HS-27A (cell line): ENCODE measurements at places on chromosomes 11 and 22.

GRCh38 chr11:32838505-32839274 lies 9.0 kb downstream of the PRRG4 start:
- no peak for DNase-seq

DNA sequence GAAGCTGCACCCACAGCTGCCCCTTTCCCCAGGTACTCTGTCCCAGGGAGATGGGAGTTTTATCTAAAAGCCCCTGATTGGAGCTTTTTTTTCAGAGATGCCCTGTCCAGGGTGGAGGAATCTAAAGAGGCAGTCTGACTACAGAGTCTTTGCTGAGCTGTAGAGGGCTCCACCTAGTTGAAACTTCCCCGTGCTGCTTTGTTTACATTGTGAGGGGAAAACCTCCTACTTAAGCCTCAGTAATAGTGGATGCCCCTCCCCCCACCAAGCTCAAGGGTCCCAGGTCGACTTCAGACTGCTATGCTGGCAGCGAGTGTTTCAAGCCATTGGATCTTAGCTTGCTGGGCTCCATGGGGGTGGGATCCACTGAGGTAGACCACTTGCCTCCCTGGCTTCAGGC lies 470.1 kb upstream of the LARGE1 start:
- DNase-seq, result no peak

DNA sequence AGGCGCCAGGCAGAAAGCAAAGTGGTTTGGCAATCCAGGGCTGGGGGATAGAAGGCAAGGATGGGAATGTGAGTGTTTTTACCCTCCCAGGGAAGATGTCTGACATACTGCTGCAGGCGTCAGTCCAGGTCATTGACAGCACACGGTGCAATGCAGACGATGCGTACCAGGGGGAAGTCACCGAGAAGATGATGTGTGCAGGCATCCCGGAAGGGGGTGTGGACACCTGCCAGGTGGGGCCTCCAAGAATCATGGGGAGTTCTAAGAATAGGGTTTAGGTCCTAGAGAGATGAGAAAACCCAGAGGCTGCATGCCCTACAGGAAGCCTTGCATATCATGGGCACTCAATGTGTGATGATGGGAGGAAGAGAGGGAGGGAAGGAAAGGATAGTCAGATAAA lies 28.3 kb upstream of the SMIM35 start:
- no peak for DNase-seq

- DNase-seq, result no peak
Observed at GRCh38 chr11:12237381-12237784, 127.0 kb downstream of the MICAL2 start.

DNA sequence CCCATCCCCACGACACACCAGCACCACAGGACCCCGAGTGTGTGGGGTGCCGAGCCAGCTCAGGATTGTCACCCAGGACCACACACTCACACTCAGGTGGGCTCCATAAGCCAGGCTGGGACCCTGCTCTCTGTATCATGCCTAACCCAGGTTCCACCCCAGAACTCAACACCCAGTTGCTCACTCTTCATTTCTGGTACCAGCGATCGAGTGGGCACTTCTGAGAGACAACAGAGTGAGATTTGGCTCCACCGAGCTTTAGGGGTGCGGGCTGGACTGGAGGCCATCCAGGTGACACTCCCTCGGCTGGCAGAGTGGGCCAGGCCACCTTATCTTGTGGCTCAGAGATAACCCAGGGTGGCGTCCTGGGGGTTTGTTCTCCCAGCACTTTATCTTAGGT lies 1323.8 kb downstream of the BRD1 start:
- DNase-seq, result no peak

GRCh38 chr11:132621976-132622580 lies 910.2 kb downstream of the OPCML start:
- DNase-seq, result no peak

GRCh38 chr11:31987118-31988005 lies 103.5 kb upstream of the RCN1 start:
- DNase-seq, result no peak

DNA sequence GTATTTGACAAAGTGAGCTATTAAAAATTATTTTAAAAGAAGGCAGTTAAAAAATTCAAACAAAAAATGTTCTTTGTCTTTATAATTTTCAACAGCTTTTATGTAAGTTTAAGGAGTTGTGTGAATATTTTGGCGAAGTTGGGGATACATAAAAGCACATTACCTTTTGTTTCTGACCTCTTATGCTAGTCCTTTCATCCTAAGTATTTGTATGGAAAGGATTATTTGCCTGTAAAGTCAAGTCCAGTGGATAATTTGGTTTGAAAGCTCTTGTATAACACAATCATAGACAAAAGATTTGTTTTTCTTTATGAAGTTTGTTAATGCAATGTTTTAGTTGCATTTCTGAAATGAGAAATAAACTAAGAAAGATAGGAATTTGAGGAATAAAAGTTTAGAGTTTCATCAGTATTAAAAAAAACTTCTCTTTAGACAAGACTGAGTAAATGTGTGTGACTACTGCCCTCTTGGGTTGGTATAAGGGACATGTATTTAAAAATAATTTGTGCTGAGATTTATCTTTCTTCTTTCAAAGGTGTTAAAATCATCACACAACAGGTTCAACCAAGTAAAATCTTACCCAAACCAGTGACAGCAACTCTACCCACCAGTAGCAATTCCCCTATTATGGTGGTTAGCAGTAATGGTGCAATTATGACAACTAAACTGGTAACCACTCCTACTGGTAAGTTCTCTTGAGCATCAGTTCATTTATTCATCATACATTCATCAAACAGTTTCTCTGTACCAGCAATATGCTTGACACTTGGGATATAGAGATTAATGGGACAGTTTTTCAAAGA lies 68.2 kb downstream of the EMSY start:
- no peak for DNase-seq

GRCh38 chr11:85750646-85751045 lies 60.3 kb downstream of the SYTL2 start:
- DNase-seq, result no peak

DNA sequence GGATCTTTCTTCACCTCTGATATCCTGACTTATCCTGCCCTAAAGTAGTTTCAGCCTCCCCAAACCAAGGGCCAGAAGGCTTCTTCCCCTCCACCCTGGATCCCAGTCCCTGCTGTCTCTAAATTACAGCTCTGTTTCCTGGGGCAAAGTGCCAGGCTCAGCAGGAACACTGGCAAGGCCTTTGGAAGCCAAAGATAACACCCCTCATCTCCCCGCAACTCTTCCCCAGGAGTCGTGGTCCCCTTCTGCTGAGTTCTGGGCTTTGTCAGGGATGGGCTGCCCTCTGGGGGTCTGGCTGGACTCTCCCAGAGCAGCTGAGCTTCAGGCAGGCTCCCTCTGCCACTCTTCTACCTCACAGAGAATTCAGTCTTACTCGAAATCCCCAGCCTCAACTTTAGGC lies 53.8 kb upstream of the AMPD3 start:
- DNase-seq, result no peak

DNA sequence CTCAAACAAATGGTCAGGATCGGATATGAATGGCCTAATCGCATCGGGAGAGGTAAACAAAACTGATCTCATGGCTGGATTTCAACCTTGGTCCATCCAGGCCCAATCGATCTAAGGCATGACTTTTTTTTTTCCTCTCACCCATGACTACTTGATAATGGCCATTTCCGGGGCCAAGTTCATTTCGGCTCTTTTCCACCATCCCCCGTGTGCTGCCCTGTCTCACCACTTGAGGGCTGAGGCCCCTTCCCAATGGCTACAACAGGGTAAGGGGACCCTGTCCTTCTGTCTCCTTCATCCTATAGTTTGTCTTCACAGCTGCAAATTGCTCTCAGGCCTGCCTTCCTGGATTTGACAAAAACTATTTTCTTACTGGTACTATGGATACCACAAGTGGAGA lies 26.7 kb downstream of the GRAP2 start:
- DNase-seq, result no peak

DNA sequence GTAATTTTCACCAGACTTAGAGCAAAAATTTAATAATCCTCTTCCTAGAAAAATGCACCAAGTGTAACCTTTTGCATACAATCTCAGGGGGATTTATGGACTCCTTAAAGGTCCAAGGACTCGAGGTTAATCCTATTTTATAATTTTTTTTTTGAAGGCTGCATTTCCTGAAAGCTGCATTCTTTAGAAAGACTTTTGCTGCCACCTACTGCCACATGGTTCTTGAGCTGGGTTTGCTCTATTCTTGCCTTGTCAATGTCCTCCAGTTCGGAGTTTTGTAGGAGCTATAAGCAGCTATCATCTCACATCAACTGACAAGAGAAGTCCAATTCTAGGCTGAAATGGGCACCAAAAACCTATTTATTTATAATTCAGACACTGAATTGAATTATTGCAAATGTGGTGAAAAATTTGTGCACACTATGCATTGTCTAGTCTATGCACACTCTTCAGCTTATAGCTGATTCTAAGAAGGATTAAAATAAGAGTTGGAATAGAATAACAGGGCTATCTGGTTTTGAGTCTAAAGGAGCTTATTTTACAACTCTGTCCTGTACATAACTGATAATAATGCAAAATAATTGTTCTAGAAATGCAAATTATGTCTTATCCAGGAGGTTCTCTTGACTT lies 31.3 kb downstream of the TRAF6 start:
- no peak for DNase-seq

DNA sequence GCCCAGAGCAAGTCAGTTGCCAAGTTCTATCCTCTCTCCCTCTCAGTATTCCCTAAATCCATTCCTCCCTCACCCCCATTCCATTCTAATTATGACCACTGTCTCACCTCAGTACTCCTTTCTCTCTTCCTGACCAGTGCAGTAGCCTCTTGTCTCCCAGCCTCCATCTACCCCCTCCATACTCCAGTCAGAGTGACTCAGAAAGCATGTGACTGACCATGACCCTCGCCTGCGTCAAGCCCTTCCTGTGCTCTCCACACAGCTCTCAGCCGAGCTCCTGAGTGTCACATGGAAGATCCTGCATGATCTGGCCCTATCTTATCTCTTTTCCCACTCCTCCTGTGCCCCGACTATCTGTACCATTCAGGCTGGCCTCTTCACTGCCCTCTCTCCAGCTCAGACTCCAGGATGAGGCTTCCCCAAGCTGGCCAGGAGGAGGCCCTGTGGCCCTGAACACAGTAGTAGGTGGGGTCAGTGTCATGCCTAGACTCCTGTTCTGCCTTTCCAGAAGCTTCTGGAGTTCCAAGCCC lies 42.6 kb downstream of the NEU3 start:
- DNase-seq, result peak; percentile 58

- DNase-seq, result no peak
Observed at GRCh38 chr11:103920933-103921332, 115.5 kb upstream of the DDI1 start.

DNA sequence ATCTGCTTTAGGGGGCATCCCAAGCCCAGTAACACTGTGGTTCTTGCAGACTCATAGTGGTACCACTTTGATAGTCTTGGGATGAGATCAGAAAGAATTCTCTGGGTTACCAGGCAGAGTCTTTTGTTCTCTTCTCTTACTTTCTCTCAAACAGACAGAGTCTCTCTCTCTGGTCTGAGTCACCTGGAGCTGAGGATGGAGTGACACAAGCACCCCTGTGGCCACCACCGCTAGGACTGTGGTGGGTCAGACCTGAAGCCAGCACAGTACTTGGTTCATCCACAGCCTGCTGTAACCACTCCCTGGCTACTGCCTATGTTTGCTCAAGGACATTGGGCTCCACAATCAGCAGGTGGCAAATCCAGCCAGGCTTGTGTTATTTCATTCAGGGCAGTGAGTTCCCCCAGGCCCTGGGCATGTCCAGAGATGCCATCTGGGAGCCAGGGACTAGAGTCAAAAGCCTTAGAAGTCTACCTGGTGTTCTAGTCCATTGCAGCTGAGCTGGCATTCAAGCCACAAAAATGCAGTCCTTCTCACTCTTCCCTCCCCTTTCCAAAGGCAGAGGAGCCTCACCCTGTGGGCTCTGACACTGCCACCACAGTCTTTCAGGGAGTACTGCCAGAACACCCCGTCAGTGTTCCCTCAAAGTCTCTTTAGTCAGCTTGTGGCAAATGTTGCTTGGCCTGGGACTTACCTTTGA lies 29.9 kb downstream of the ENDOD1 start:
- DNase-seq, result no peak

DNA sequence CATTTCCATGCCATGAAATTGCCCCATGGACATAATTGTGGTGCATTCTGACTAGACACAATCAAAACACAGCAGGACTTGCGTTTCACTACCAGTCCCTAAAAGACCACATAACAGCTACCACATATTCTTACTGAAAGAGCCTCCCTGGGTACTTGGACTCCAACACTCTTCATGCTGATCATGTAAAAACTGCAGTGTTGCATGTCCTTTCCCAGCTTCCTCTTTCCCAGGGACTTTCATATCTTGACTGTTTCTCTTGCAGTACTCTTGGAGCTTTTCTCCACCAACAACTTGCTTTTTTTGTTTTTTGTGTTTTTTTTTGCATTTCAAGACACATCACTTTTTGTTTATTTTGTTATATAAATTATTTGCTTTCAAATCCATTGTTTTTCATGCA lies 22.9 kb downstream of the MS4A6E start:
- no peak for DNase-seq

GRCh38 chr11:22459048-22459447 lies 120.9 kb downstream of the SLC17A6 start:
- peak; percentile 98 for DNase-seq

DNA sequence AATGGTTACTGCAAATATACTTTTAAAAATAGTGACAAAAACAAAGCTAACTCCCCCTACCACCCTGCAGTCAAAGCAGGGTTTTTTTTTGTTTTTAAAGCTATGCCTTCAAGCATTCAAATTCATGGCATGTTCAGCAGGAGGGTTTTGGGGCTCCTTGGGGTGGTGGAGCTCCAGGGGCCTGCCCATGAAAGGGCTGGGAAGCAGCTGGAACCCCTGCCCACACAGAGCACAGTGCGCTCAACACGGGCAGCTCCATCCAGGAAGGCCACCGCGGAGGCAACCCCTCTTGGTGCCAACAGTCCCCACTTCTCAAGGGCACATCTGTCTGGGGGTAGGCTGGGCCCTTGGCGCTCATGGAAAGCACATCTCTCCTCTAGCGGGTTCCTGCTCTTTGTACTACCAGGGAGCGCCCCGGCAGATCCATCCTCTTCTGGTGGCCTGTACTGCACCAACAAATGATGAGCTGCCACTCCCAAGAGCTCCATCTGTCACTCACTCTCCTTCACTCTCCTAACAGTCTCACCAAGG lies 16.6 kb upstream of the PHLDA2 start:
- no peak for DNase-seq

DNA sequence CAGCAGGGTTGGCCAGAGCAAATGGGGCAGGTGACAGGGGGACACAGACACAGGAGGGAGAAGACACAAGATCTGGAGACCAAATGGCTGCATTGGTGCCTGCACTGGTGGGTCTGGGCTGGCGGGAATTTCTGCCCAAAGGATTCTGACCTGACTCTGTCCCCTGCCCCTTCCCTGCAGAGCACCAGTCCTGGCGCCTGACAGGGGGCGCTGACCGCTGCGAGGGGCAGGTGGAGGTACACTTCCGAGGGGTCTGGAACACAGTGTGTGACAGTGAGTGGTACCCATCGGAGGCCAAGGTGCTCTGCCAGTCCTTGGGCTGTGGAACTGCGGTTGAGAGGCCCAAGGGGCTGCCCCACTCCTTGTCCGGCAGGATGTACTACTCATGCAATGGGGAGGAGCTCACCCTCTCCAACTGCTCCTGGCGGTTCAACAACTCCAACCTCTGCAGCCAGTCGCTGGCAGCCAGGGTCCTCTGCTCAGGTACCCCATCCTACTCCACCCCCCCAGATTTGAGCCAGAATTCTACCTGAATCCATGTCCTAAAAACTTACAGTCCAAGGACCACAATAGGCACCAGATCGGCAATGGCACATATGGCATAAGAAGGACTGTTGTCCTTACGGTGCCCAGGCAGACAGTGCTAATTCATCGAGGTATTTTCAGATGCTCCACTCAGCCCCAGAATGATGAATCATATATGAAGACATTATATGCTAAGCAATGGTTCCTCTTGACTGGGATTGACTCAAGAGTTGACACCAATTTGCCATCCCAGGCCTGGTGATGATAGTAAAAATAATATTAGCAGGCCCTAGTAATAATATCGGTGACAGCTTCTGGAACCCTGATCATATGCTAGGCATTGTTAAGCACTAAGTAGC lies 38.2 kb downstream of the CD6 start:
- DNase-seq, result no peak
